ENCODE measurements at places on chromosomes 6 and 20.

DNA sequence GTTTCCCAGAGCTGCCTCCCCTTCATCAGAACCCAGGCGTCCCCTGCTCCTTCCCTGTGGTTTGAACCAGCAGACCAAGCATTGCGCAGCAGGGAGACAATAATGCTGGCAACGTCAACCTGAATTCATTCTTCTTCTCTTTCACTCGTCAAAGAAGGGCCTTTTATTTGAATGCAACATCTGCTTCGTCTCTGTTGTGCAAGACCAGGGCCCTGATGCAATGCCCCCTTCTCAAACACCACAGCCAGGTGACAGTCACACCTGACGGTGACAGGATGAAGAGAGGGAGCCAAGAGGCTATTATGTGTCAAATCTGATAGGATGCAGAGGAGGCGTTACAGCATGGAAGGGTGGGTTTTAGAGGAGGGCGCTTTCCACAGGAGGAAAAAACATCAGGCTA, 8.0 kb downstream of the INSM1 start:
- no peak for ATAC-seq
- H3K4me3 ChIP-seq = no peak overlapping the region
- H3K27me3 ChIP-seq = peaks cover 42% of the 10 kb centered on the region
- no peaks in the 10 kb centered on the region for H3K36me3 ChIP-seq
- H3K27ac ChIP-seq = no peak overlapping the region

DNA sequence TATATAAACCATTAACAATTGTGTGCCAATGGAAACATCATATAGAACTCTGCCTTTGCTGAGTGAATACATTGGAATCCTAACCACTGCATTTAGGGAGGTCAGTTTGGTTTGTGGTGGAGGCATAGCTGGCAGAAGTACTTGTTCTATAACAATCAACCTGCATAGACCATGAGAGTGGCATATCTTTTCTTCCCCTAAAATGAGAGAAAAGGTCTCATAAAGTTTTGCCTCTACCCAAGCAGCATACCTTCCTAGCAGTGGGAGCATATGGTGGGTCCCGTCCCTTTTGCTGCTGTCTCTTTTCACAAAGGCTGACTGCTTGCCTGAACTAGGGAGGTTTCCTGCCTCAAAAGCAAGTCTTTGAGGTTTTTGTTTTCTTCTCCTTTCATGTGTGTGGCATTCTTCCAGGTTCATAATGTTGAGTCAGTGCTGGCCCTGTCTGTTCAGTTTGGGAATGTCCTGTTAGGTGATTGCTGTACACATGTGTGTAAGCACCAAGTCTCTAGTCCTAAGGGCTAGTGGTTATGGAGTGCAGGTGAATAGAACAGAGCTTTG, 61.2 kb upstream of the SUPT3H start:
- peak overlapping the region; percentile 92 for H3K4me3 ChIP-seq
- no peak for ATAC-seq
- peaks cover 98% of the 10 kb centered on the region for H3K36me3 ChIP-seq
- H3K27me3 ChIP-seq = no peaks in the 10 kb centered on the region

- no peaks in the 10 kb centered on the region for H3K36me3 ChIP-seq
- H3K27me3 ChIP-seq = no peaks in the 10 kb centered on the region
- no peak overlapping the region for H3K27ac ChIP-seq
- peaks cover 11% of the 10 kb centered on the region for H3K4me1 ChIP-seq
Observed at GRCh38 chr6:2085657-2086056, 159.7 kb downstream of the GMDS start.

- H3K36me3 ChIP-seq = no peaks in the 10 kb centered on the region
- no peak for ATAC-seq
- H3K27me3 ChIP-seq = no peaks in the 10 kb centered on the region
- H3K4me3 ChIP-seq = no peak overlapping the region
- no peaks in the 10 kb centered on the region for H3K4me1 ChIP-seq
Observed at GRCh38 chr6:113330636-113330946, 526.6 kb upstream of the MARCKS start.

GRCh38 chr20:55103188-55103587, 627.8 kb downstream of the DOK5 start:
- H3K27me3 ChIP-seq = no peaks in the 10 kb centered on the region
- H3K27ac ChIP-seq = no peak overlapping the region
- no peaks in the 10 kb centered on the region for H3K36me3 ChIP-seq
- ATAC-seq = no peak
- no peak overlapping the region for H3K4me3 ChIP-seq

- H3K4me1 ChIP-seq = no peaks in the 10 kb centered on the region
- H3K27ac ChIP-seq = no peak overlapping the region
- H3K27me3 ChIP-seq = peaks cover 10% of the 10 kb centered on the region
- no peak for ATAC-seq
- no peak overlapping the region for H3K4me3 ChIP-seq
Observed at GRCh38 chr6:122694075-122694474, 83.9 kb downstream of the PKIB start.

DNA sequence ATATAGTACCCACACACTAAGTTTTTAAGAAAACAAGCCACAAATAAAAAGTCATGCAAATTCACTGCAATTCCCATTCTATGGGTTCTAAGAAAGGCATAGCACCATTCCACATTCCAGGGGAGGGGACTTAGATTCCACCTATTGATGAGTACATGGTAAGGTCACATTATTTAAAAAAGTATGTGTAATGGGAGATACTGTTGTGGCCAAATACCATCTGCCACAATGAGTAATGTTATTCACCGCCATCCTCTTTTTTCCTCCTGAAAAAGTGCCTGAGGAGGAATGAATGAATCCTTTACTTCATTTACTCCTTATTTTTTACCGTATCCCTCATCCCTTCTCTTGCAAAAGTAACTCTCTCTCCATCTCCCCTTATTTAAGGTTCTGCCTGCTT, 27.0 kb upstream of the ADGRF1 start:
- no peak overlapping the region for H3K27ac ChIP-seq
- no peaks in the 10 kb centered on the region for H3K4me1 ChIP-seq
- H3K27me3 ChIP-seq = peaks cover 4% of the 10 kb centered on the region
- no peaks in the 10 kb centered on the region for H3K36me3 ChIP-seq
- H3K4me3 ChIP-seq = no peak overlapping the region

- no peaks in the 10 kb centered on the region for H3K27me3 ChIP-seq
- H3K4me3 ChIP-seq = no peak overlapping the region
- H3K27ac ChIP-seq = no peak overlapping the region
- peaks cover 72% of the 10 kb centered on the region for H3K36me3 ChIP-seq
Observed at GRCh38 chr6:37381579-37381978, 27.8 kb downstream of the RNF8 start.

DNA sequence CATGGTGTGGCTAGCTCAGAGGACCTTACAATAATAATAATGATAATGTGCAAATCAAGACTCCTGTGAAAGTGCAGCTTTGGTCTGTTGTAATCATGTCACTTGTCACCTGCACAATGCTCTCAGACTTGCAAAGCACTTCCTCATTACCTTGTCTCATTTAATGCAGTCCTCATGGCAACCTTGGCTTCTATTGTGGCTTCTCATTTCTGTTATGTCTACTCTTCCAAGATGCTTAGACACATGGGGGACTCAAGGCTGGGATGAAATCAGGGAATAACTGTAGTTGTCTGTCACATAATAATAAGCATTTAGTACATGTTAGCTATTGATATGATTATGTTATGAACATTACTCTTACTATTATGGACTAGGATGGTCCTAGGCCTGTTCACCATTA, 484.2 kb downstream of the PTPRT start:
- ATAC-seq = no peak
- no peak overlapping the region for H3K4me3 ChIP-seq
- H3K27ac ChIP-seq = no peak overlapping the region
- H3K27me3 ChIP-seq = no peaks in the 10 kb centered on the region
- no peaks in the 10 kb centered on the region for H3K4me1 ChIP-seq

DNA sequence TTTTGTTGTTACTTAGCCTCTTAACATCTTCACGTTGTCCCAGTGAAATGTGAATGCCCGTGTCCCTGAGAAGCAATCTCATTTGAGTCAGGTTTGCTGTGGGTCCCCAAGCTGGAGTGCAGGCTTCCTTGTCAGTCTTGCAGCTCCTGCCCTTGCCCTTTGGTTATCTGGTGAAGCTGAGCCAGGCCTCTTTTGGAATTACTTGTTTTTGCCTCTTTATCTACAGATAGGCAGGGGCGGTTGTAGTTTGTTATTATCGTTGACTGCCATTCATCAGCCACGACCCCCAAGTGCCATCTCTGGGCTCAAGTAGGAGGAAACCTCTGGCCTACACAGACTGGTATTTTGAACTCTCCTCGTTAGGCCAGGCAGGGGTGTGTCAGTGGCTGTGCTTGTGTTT, 2.2 kb downstream of the TMEM14C start:
- H3K4me1 ChIP-seq = peaks cover 31% of the 10 kb centered on the region
- no peak for ATAC-seq
- peak overlapping the region; percentile 79 for H3K27ac ChIP-seq

DNA sequence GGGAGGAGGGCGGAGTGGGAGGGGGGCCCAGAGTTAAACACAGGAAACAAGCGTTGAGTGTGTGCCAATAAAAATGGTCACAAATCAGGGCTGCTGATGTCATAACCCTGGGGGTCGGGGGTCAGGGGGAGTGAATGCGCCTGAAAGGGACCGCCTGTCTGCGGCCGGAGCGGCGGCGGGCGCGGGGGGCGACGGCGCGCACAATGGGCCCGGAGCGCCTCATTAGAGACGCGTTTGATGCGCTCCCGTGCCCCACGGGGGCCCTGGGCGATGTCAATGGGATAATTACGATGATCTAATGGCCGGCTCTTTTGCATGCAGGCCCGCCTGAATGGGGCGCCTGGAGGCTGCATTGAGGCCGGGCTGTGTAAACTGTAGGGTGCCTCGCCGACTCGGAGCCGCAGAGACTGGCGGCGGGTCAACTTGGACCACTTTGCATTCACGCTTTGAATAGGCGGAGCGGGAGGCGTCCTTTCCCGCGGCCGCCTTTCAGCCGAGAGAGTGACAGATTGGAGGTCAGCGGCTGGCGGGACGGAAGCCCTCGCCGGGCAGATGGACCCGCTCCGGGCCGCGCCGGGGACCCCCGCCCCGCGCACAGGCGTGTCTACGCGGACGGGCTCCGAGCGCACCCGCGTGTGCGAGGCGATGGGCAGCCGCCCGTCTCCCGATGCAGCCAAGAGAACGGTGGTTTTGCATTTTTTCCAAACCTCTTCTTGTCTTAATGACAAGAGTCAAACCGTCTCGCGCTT, 296.1 kb downstream of the TFAP2C start:
- peaks cover 67% of the 10 kb centered on the region for H3K27me3 ChIP-seq
- H3K27ac ChIP-seq = no peak overlapping the region
- no peaks in the 10 kb centered on the region for H3K36me3 ChIP-seq
- no peak overlapping the region for H3K4me3 ChIP-seq

GRCh38 chr6:384898-385297, 6.7 kb upstream of the IRF4 start:
- H3K27ac ChIP-seq = no peak overlapping the region
- H3K4me1 ChIP-seq = peaks cover 7% of the 10 kb centered on the region
- H3K4me3 ChIP-seq = no peak overlapping the region
- peaks cover 12% of the 10 kb centered on the region for H3K27me3 ChIP-seq

GRCh38 chr6:139146317-139146726, 11.4 kb downstream of the HECA start:
- H3K4me3 ChIP-seq = peak overlapping the region; percentile 97
- H3K27ac ChIP-seq = peak overlapping the region; percentile 97
- peak; percentile 74 for ATAC-seq

DNA sequence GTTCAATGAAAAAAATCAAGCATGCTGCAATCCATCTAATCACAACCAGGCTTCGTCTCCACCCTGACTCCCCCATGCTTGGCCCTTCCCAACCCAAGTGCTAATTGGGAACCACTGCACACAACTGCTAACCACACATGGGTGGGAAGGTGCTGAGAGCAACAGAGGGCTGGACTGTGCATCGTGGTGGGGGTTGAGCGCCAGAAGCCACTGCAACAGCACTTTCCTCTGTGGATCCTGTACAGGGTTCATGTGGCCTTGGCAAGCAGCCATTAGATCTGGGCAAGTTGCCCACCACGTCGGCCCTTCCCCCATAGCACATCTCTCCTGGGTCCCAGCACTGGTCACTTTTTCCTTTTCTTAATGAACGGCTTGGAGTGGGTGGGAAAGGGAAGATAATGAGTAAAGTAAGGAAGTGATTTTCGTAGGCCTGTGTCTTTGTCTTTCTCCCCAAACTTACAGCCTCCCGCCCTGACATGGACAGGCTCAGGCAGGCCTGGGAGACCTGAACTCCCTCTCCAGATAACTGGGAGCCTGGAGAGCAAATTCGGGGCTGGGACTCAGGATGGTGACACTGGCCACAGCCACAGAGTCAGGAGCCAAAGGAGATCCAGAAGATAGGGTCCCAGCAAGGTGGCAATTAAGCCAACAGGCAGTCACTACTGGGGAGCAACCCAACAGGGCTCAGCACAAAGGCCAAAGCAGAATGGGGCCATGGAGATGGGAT, 34.4 kb upstream of the MRPS10 start:
- no peaks in the 10 kb centered on the region for H3K27me3 ChIP-seq
- no peak for ATAC-seq
- H3K4me3 ChIP-seq = no peak overlapping the region
- H3K4me1 ChIP-seq = no peaks in the 10 kb centered on the region

GRCh38 chr20:49690899-49691620, 22.6 kb downstream of the B4GALT5 start:
- no peak for ATAC-seq
- no peak overlapping the region for H3K27ac ChIP-seq
- no peaks in the 10 kb centered on the region for H3K36me3 ChIP-seq
- no peak overlapping the region for H3K4me3 ChIP-seq

DNA sequence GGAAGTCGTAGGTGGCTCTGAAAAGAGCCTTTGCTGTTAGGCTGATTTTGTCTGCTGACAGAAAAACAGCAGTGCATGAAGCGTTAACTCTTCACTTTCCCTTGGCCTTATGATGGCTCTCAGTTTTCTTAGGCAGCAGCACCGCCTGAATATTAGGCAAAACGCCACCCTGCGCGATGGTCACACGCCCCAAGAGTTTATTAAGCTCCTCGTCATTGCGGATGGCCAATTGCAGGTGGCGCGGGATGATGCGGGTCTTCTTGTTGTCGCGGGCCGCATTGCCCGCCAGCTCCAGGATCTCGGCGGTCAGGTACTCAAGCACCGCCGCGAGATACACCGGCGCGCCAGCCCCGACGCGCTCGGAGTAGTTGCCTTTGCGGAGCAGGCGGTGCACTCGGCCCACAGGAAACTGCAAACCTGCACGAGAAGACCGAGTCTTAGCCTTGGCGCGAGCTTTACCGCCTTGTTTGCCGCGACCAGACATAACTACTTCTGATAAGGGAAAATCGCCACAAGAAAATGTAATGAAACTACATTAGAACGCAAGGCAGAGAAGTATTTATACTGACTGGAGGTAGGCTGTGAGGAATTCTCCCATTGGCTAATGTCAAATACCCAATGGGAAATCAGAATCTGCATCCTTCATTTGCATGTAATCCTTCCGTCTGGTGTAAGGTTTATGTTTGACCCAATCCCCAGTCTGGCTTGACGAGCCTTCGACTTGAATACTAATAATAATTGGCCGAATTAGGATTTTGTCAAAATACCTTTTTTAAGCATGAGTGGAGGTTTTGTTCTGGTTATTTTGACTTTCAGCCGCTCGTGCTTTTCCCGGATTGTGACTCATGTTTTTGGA, 53.9 kb upstream of the HFE start:
- peak; percentile 76 for ATAC-seq
- H3K4me3 ChIP-seq = peak overlapping the region; percentile 94
- H3K36me3 ChIP-seq = peaks cover 19% of the 10 kb centered on the region
- H3K27ac ChIP-seq = peak overlapping the region; percentile 94

GRCh38 chr6:124742971-124743370, 219.3 kb upstream of the RNF217 start:
- ATAC-seq = no peak
- H3K4me3 ChIP-seq = no peak overlapping the region
- H3K27me3 ChIP-seq = no peaks in the 10 kb centered on the region
- no peaks in the 10 kb centered on the region for H3K4me1 ChIP-seq
